NCI-H146 (cell line): ENCODE measurements at places on chromosomes 4 and X.

DNA sequence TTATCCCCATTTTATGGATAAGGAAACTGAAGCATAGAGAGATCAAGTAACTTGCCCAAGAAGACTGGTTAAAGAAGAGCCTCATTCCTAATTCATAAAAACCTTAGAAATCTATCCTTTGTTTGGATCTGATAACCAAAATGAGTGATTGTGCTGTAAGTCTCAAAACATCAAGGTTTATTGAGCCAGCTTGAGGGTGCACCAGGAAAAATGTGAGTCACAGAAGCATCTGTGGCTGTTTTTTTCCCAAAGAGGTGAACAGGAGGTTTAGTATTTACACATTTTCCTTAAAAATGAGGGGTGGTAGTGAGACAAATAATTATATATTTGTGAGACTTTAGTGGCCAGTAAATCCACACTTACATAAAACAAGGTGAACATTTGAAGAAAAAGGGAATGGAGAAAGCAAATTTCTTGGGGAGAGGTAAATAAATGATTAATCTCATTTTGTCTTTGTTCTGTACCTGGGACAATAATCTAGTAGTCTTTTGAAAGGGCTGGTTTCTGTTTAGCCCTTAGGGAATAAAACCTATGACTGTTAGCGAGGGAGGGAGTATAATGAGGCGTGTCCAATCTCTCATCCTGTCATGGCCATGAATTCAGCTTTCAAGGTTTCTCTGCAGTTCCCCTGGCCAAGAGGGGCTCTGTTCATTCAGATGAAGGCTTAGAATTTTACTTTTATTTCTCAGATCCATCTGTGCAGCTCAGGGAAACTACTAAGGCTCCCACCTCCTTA is 12.2 kb upstream of the FMR1 start:
- DNase-seq: no peak

DNA sequence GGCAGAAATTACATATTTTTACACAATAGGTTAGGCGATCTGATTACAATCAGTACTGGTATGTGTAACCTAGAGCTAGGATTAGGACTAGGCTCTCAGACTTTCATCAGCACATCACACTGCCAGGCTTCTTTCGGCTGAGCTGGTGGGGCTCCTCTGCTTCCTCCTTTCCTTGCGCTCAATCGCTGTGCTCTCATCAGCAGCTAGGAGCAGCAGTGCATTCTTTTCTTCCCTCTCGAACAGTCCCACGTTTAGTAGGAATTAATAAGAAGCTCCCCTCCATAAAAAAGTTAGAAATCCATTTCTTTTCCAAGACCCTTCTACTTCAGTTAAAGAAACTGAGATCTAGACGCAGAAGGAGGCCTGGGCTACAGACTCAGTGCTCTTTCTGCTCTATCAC is 350.4 kb downstream of the SPRY1 start:
- DNase-seq: no peak

GRCh38 chr4:8908206-8908893 is 36.7 kb upstream of the HMX1 start:
- no peak for DNase-seq

GRCh38 chr4:140448830-140449229 is 21.4 kb upstream of the CLGN start:
- DNase-seq: no peak

GRCh38 chrX:19750783-19751467 is 136.5 kb downstream of the SH3KBP1 start:
- no peak for DNase-seq

DNA sequence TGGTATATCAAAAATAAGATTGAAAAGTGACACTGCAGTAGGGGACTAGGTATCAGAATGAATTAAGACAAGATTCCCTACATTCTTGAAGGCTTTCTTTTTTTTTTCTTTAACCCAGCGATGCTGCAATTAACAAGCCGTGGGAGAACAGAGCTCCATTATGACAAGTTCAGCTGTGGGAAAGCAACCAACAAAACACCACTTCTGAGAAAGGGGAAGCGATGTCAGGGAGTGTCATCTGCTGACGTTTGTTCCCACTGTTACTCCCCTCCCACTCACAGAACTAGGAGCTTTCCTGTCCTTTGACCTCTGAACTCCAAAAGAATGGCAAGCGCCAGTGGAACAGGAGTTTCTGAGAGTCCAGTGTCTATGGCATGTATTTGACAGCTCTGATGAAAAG is 90.2 kb upstream of the SLITRK2 start:
- no peak for DNase-seq
